Stimulated activated CD8-positive, alpha-beta memory T cell treated with anti-CD3 and anti-CD28 coated beads, Interleukin-2, amount 100 ng/mL, for 1 hour (primary cell): ENCODE measurements at places on chromosomes 2 and 18.

DNA sequence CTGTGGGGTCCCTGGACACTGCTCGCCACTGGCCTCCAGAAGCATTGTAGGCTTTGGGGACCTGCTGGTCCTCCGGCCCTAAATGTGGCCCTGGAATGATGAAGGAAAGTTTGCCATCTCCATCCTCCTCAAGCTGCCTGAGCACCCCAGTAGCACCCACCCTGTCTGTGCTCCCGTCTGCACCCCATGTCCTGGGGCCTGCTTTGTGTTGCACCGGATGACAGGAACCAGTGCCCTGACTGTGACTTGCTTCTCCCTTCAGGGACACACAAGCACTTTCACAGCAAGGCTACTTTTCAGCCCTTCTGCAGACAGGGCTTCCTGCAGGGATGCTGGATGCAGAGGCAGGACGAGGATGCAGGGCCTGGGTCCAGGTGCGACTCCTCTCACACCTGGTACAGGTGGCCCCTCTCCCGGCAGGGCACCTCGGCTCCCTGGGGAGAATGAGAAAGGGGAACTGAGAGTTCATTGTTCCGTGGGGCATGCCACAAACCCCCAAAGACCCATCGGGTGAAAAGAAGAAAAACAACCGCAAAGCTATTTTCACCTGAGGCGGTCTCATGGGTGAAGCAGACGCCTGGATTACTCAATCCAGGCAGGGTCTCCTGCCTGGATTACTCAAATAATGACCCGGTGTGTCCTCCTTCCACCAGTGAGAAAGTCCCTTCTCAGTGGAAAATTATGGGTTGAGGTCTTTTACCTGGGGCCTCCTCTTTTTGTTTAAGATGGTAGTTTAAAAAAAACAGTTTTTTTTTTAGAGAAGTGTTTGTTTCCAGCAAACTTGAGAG, 74.9 kb downstream of the LONRF2 start:
- DNase-seq: no peak

DNA sequence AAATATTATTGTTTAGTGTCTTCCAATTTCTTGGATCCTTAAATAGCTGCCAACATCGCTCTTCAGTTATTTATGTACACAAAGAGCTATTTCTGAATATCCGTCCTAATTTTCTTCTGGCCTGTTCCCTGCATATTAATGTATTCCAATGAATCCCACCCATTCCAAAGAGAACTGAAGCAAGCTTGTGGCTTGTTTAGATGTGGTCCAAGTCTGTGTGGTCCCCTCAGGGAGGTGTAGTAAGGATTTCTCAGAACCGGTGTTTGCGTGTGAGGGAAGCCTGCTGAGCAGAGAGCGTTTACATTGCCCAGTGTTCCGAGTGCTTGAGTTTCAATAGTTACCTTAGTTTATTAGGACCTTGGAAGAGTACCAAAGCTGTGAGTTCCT, 25.1 kb upstream of the IL1R1 start:
- DNase-seq: no peak

DNA sequence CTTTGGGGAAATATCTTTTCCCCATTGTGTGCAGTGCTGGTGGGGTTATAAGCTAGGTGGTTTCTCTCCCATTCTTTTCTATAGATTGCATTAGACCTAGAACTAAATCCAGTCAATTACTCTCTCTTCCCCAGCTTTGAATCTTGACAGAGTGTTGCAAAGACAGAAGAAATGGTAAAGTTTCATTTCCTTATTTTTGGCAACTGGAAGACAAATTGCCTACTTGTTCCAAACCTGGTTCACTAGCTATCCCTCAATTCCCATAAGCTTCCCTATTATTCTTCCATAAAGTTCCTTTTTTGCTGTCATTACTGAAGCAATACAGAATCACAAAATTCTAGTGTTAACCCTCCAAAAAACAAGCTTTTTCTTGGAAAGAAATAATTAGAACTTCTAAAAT, 94.0 kb upstream of the ITGA4 start:
- no peak for DNase-seq

DNA sequence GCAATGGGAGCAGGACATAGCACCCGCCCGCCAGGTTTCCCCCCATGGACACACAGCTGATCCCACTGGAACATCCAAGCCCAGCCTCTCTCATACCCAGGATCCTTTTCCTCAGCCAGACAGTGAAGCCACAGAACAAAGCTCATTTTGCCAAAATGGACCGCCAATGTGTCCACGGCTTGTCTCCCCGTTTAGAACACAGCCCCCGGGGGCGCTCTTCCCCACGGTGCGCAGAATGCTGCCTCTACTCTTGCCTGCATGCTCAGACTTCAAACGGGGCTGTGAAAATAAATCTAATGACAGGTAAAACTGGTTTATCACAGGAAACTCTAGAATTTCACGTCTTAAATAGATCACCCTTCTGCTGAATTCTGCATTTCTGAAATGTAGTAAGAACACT, 548.5 kb upstream of the ID2 start:
- DNase-seq: no peak

GRCh38 chr2:73998933-73999332, 14.2 kb downstream of the TET3 start:
- DNase-seq: no peak

GRCh38 chr18:57976230-57976773, 67.7 kb upstream of the NEDD4L start:
- no peak for DNase-seq

DNA sequence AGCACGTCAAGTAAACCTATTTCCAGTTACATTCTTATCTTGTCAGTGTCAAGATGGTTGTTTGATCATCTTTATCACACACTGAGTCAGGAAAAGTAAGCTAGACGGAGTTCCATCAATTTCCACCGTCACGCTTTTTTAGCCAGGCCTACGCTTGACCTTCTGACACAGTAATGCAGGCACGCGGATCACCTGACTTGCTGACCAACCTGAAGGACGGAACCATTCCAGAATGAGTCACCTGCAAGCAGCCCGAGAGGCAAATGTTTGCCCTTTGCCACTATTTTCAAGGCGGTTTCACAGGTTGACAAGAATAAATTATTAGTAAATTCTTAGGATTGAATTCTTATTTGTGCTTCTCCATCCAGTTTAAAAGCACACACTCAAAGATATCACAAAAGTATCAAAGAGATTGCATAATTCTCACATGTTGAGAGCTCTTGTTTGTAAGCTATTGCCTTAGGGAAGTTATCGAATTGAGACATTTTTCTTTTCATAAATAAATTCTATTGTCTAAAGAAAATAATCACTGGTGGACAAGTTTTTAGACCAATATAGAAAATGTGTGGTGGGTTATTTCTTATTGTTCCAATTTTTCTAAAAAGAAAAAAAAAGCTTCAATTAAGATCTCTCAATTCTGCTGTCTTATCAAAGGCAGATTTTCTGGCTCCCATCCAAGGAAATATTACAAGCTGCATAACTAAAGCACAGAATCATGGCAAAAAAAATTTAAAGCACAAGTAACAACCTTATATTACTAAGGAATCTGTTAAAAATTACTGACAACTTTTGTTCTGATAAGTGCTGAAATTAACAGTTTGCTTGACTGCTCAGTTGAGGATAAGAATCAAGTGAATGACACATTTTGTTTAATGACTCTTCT, 31.9 kb downstream of the UXS1 start:
- DNase-seq: no peak

- DNase-seq: no peak
Measured at GRCh38 chr2:133418021-133418420, 150.2 kb downstream of the NCKAP5 start.

GRCh38 chr2:237432484-237433092, 18.6 kb upstream of the COL6A3 start:
- DNase-seq: peak; percentile 67

DNA sequence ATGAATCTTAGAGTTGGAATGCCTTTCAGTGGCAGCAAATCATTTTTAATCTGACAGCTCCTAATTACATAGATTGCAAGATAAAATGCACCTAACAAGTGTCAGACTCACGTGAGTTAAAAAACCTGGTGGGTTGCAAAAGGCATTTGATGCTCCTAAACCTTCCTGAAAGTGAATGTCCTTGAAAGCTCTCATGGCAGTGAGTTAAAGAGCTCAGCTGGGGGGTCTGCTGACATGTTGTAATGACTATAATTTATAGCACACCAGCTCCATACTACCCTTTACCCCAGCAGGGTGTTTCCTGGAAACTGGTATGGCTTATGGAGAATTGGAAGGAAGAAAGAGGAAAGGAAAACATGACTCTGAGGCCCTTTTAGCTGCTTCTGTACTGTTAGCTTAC, 91.9 kb upstream of the CAVIN2 start:
- DNase-seq: no peak

GRCh38 chr18:79481046-79481790, 85.5 kb downstream of the NFATC1 start:
- DNase-seq: no peak

- DNase-seq: no peak
Measured at GRCh38 chr2:226446406-226447001, 353.1 kb downstream of the IRS1 start.

- no peak for DNase-seq
Measured at GRCh38 chr2:142395291-142395690, 264.5 kb upstream of the LRP1B start.

DNA sequence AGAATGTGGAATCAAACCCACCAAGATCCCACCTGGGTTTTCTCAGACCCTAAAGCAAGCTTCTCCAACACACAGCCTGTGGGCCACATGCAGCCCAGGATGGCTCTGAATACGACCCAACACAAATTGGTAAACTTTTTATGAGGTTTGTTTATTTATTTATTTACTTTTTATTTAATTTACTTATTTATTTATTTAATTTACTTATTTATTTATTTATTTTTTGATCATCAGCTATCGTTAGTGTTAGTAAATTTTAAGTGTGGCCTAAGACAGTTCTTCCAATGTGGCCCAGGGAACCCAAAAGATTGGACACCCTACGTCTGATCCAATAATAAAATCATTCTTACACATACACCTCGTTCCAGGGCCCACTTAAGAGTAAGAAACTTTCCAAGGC, 1451.1 kb downstream of the LRP1B start:
- no peak for DNase-seq

GRCh38 chr2:231611273-231612108, 18.8 kb downstream of the TEX44 start:
- DNase-seq: no peak

- DNase-seq: no peak
Measured at GRCh38 chr2:63849381-63850203, 7.9 kb downstream of the UGP2 start.

GRCh38 chr2:235951493-235951892, 216.7 kb downstream of the GBX2 start:
- no peak for DNase-seq
